ENCODE measurements at places on chromosomes 16 and 17. TPM values are rescaled to one million over a fixed set of nuclear protein-coding genes. Genes with fewer than 3 reads are reported as not detected.

The MIS12 gene
- 14.0 TPM for polyA plus RNA-seq

The ZNF750 gene
- 0.19 TPM for polyA plus RNA-seq

The ZNF174 gene
- 10.8 TPM for polyA plus RNA-seq

The TP53TG3F gene
- polyA plus RNA-seq, result not detected

The CLEC18C gene
- 0.16 TPM for polyA plus RNA-seq

The CSH1 gene
- 0.68 TPM for polyA plus RNA-seq

The GALK1 gene
- polyA plus RNA-seq, result 34.7 TPM

The HBA1 gene
- polyA plus RNA-seq, result 3.4 TPM

The TMEM100 gene
- 0.52 TPM for polyA plus RNA-seq

The CCDC144A gene
- 13.9 TPM for polyA plus RNA-seq

The KRT36 gene
- polyA plus RNA-seq, result not detected

The LRRC37A3 gene
- 3.5 TPM for polyA plus RNA-seq

The TNK1 gene
- 6.1 TPM for polyA plus RNA-seq

The ZNF213 gene
- 3.5 TPM for polyA plus RNA-seq

The ABCA5 gene
- polyA plus RNA-seq, result 2.6 TPM

The WSB1 gene
- polyA plus RNA-seq, result 86.3 TPM

The PRKCB gene
- 3.8 TPM for polyA plus RNA-seq

The SPATA32 gene
- not detected for polyA plus RNA-seq

The FOXO3B gene
- polyA plus RNA-seq, result 2.7 TPM

The ADAM11 gene
- polyA plus RNA-seq, result 0.54 TPM

The CCL3 gene
- not detected for polyA plus RNA-seq

The MT1G gene
- polyA plus RNA-seq, result 1,014 TPM

The ITGAD gene
- not detected for polyA plus RNA-seq

The TVP23B gene
- polyA plus RNA-seq, result 26.3 TPM

The C17orf67 gene
- 2.7 TPM for polyA plus RNA-seq

The RNF43 gene
- polyA plus RNA-seq, result 0.66 TPM

The PPP1R27 gene
- 0.40 TPM for polyA plus RNA-seq

The ABCC11 gene
- 0.10 TPM for polyA plus RNA-seq

The DLX3 gene
- polyA plus RNA-seq, result 0.19 TPM

The TMEM235 gene
- polyA plus RNA-seq, result not detected

The CTRB2 gene
- not detected for polyA plus RNA-seq

The VTN gene
- 0.17 TPM for polyA plus RNA-seq

The CLEC3A gene
- polyA plus RNA-seq, result not detected

The TRPV2 gene
- 3.7 TPM for polyA plus RNA-seq

The ODAD4 gene
- 0.54 TPM for polyA plus RNA-seq

The RAMP2 gene
- 29.5 TPM for polyA plus RNA-seq

The CYB561 gene
- 13.2 TPM for polyA plus RNA-seq

The ADAD2 gene
- 1.6 TPM for polyA plus RNA-seq

The DEXI gene
- 25.7 TPM for polyA plus RNA-seq

The PDILT gene
- polyA plus RNA-seq, result not detected

The KRT14 gene
- polyA plus RNA-seq, result not detected

The PCTP gene
- 6.4 TPM for polyA plus RNA-seq

All from GM23338 (cell line).